ENCODE measurements at places on chromosomes 16 and 17. TPM values are rescaled to one million over a fixed set of nuclear protein-coding genes. Genes with fewer than 3 reads are reported as not detected.

The MYBBP1A gene
- total RNA-seq = 59.3 TPM

The PPY gene
- total RNA-seq = not detected

The C16orf54 gene
- total RNA-seq = 89.4 TPM

DNA sequence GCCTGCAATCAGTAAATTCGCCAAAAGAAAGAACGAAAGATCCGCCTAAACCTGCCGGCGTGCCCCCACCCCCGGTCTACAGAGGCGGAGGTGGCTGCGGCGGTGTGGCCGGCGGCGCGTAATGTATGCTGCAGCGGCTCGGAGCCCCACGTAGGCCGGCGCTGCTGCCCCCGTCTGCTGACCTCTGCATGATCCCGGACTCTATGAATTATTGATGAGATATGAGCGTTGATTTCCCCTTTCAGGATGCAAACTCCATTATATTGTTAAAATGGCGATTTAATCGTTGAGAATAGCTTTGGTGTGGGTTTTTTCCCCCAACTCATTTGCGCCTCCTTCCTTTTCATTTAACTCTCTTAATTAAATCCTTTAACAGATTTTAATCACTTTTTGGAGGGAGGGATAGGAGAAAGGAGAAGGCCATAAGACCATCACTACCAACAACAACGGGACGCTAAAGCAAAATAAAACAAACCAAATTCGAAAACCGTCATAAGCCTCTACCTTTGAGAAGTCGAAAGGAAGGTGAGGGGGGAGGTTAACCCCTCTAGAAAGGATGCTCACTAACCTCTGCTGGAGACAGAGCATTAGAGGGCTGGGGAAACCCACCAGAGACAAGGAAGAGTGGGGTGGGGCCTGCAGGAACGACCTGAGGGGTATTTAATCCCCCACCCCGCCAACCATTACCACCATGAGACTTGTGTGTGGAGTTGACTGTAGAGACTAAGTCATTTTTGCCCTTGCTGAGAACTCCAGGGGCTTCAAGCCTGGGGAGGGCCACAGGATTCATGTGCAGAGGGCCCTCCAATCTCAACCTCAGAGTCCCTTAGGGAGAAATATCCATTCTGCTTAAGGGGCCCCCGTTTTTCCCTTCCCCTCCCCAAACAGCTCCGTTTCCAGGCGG, 3.4 kb downstream of the HOXB3 start:
- DNase-seq = no peak

DNA sequence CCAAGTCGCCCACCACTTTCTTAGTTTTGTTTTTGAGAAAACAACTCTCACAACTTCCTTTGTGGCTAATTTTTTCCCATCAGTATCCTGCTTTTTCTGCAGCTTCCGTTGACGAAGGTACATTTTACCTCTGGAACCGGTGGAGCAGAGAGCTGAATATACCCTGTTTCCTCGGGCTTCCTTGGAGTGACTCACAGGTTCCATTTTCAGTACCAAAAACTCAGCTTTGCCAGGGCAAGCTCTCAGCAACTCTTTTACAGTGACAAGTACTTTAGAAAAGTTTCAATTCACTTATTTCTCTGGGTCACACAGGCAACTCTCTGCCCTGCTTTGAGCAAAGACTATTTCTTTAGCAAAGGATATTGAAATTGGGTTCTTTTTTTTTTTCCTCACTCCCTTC, 318.9 kb downstream of the SNX29 start:
- DNase-seq = no peak

GRCh38 chr16:4283939-4284338, 11.1 kb upstream of the TFAP4 start:
- no peak for DNase-seq

GRCh38 chr17:30422171-30422570, 43.4 kb downstream of the CPD start:
- no peak for DNase-seq

DNA sequence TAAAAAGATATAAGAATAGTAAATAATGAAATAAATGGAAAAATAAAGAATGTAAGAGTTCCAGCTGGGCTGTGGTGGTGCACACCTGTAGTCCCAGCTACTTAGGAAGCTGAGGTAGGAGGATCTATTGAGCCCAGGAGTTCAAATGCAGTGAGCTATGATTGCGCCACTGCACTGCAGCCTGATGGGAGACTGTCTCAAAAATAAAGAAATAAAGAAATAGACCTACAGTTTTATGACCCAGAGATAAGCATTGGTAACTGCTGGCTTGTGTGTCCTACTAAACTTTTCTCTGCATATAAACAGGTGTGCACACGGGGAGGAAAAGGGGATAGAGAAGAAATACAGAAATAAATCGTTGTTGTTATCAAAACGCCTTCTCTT, 7.8 kb upstream of the PDP2 start:
- no peak for DNase-seq

GRCh38 chr17:49555495-49556222, 20.0 kb upstream of the NXPH3 start:
- DNase-seq = no peak

DNA sequence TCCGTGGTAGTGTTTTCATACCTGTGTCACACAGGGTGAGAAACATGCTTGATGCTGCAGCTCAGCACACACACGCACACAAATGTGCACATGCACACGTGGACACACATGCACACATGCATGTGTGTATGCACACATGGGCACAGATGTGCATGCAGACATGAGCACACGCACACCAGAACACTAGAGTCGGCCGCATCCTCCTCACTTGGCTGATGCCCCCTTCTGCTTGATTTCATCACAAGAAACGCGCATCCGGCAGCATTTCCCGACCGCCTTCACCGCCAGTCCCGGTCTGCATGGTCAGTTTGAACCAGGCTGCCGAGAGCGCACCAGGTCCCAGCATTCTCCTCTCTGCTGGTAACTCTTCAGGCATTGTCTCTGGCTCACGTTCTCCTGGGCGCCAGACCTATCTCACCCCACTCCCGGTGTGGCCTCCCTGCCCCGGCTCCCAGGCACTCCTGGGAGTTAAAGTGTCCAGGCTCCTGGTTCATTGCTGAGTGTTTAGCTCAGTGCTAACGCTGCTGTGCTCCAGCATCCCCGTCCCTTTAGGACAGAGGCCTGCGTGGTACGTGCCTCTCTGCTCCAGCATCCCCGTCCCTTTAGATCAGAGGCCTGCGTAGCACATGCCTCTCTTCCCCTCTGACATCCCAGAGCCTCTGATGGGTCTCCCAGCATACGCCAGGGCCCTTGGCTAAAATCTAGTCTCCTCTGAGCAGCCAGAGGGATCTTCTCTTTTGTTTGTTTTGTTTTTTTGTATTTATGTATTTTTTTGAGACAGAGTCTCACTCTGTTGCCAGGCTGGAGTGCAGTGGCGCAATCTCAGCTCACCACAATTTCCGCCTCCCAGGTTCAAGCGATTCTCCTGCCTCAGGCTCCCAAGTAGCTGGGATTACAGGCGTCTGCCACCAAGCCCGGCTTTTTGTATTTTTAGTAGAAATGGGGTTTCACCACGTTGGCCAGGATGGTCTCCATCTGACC, 16.0 kb downstream of the BAIAP2 start:
- DNase-seq = no peak

- no peak for DNase-seq
Observed at GRCh38 chr17:81049372-81049911, 14.5 kb downstream of the BAIAP2 start.

GRCh38 chr17:72219137-72219823, 98.5 kb downstream of the SOX9 start:
- no peak for DNase-seq

GRCh38 chr16:50036426-50036825, 11.4 kb downstream of the CNEP1R1 start:
- no peak for DNase-seq

DNA sequence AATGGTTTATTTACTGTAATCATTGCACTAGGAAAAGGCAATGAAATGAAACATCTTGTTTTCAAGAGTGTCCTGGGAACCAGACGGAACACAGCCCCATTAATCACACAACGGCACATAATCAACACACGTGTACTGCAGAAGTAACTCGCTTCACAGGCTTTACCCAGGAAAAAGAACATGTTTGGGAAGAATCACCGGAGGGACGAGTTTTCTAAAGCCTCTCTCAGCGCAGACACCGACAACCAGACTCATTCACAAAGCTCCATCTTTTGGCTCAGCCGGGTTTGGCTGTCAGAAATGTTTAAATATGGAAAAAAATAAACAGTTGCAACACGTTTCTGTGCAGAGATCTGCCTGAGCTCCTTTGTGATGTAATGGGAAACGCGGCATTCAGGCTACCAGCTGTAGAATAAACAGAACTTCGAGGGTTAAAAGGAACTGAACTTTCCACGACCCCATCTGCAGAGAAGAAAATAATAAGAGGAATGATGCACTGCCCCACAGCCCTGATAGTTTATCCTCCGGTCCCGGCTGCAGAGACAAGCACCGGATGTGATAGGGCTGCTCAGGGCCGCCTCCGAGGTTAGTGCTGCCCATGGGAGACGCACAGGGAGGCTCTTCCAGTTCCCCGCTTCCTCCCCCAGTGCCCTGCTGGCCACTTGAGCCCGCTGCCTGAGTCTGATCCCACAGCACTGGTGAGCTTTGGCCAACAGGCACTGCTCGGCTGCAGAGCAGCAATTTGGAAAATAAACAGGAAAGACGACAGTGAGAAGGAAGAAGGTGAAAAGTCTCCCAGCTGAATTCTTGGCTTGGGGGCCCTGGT, 119.8 kb downstream of the HIC1 start:
- no peak for DNase-seq

DNA sequence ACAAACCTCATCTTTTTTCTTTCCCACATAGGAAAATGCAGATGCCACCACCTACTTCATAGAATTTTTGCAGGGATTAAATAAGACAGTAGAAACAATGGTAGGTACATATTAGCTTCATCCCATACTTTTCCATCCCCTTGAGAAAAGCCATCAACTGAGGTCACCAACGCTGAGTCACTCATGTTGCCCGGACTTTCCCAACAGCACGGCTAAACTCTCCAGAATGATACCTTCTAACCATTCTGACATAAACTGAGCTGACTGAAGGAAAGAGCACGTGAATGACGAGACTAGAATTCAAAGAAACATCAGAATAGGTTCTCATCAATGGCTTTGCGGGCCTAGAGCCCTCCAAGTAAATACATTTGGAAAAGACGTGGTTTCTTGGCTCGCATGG, 146.0 kb upstream of the RCVRN start:
- no peak for DNase-seq

- no peak for DNase-seq
Observed at GRCh38 chr17:76986365-76986764, 118.2 kb downstream of the MGAT5B start.

- DNase-seq = no peak
Observed at GRCh38 chr17:7281953-7282751, 634 bp downstream of the SLC2A4 start.

DNA sequence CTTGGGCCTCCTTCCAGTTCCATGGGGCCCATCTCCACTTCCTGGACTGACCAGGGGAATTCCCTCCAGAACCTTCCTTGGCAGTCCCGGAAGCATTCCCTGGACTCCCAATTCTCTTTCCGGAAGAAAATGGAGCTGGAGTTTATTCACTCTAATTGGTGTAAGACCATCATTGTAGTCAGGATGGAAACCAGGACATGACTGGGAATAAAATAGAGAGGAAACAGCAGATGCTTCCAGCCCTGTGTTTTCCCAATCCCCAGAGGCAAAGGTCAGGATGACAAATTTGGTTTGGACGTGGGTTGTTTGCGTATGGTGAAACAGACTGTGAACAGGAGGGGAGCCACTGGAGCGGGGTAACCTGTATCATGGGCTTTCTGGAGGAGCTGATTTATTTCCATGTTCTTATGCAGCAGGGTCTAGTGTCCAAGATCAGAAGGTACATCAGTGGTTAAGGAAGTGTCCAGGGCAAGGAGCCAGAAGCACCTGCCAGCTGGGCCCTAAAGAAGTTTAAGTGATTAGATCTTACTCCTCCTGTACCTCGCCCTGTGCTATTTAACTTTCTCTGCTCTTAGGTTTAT, 8.5 kb upstream of the LONP2 start:
- DNase-seq = no peak

DNA sequence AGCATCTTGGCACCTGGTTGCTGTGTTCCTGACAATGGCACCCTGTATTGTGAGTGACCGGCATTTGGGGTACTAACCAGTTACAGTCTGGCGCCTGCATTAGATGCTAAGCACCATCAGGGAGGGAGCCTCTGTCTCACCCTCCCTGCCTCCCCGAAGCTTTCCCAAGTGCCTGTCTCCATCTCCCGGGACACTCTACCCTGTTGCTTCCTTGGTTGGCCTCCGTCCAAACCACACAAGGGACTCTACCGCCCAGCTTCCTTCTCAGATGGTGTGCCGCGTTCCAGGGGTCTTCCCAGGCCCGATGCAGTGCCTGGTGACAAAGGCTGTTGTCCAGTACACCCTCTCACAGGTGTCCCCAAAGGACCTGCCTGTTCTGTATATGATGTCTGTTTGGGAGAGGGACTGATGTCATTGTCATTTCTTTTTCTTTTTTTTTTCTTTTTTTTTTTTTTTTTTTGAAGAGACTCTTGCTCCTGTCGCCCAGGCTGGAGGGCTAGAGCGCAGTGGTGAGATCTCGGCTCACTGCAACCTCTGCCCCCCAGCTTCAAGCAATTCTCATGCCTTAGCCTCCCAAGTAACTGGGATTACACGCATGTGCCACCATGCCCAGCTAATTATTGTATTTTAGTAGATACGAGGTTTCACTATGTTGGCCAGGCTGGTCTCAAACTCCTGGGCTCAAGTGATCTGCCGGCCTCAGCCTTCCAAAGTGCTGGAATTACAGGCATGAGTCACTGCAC, 6.7 kb downstream of the SNN start:
- DNase-seq = no peak
